CD4-positive, alpha-beta T cell treated with Interleukin-2 at 100 ng/mL for 4 hours (primary cell): ENCODE measurements at places on chromosomes 1 and 21.

DNA sequence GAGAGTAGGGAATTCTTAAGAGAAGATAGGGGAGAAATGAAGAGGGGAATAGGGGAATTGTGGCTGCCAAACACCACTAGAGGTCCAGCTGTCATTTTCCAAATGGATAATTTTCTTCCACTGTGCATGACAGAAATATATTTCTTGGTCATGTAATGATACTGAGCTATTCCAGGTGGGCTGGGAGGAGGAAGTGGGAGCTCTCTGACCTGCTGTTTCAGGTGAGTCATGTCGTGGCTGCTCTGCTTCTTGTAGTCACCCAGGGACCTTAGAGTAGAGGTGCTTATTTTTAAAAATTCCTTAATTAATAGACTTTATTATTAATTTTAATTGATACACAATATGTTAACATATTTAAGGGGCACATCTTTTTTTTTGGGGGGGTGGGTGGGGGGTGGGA, 11.9 kb downstream of the PDE4B start:
- DNase-seq, result no peak

DNA sequence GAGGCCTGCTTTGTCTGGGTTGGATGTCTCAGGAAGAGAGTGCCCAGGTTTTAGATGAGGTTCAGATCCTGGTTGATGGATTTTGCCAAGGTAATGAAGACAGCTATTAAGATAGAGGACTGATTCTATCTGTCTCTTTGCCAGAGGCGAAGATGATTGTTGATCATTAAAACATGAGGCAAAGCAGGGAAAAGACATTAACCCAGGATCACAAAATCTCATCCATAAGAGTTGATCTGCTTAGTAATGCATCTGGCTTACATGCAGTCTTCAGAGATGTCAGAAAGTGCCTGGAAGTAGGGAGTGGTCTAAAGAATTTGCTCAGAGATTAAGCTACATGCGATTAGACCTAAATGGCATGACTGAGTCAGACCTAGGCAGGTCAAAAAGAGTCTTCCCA, 229.6 kb upstream of the PLD5 start:
- no peak for DNase-seq

DNA sequence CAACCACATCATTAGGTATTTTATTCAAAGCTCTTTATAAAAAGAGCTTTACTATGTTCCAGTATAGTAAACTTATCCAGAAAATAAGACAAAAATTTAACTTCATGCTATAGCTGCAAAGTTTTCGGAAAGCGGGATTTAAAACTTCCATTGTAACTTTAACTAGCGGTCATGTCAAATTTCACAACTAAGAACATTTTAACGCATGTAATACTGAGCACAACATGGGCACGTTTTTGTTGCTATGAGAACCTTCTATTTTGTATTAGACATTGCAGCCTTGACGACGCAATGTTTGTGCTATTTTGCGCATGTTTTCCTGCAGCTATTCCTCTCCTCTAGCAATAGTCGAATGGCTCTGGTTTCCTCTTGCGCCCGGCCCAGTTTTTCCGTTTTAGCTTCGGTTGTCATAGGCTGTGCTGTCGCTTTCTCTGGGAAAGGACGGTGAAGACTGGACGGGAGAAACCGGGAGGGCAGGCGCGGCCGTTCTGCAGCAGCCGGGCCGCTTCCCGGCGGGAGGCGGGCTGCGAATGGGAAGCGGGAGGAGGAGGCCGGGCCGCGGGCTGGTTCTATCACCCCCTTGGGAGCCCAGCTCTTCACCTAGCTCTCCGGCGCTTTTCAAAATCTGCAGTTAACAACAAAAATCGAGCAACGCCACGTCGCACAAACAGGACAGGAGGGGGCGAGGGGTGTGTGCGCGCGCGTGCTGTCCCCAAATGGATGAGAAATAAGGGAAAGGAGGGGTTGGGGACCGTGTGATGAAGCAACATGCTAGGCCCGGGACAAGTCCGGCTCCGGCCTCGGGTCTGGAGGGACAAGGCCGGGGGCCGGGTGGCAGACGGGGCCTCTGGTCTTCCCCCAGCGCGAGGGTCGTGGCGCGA, 105.3 kb upstream of the HNRNPU start:
- peak; percentile 90 for DNase-seq

- DNase-seq, result no peak
Measured at GRCh38 chr1:66476774-66477173, 57.2 kb upstream of the SGIP1 start.
